Nasal cavity respiratory epithelium epithelial cell of viscerocranial mucosa (primary cell): ENCODE measurements at places on chromosomes 1 and 21. TPM values are rescaled to one million over a fixed set of nuclear protein-coding genes. Genes with fewer than 3 reads are reported as not detected.

The ASPM gene
- 0.21 and 0.34 TPM in 2 replicates for total RNA-seq

The F3 gene
- total RNA-seq, result 460 and 781 TPM in 2 replicates

The BTBD8 gene
- 3.4 and 7.0 TPM in 2 replicates for total RNA-seq

The CORT gene
- total RNA-seq, result 0.14 TPM in 1 of 2 replicates, not detected in the other

The SMIM12 gene
- 23.2 and 27.6 TPM in 2 replicates for total RNA-seq
